ENCODE measurements at places on chromosomes 11 and 22.
A peak's percentile ranks its signal among the peaks of the same experiment; 100 is the strongest.

GRCh38 chr22:23401111-23401909, 178.8 kb downstream of the IGLL1 start:
- peak; percentile 28 for DNase-seq

- DNase-seq, result no peak
These were observed 17.3 kb downstream of the MS4A6A start for GRCh38 chr11:60165538-60165937.

- DNase-seq, result no peak
These were observed 434.1 kb downstream of the BRD1 start for GRCh38 chr22:49393526-49393925.

- no peak for DNase-seq
These were observed 27.5 kb downstream of the ABCC8 start for GRCh38 chr11:17449158-17449557.

DNA sequence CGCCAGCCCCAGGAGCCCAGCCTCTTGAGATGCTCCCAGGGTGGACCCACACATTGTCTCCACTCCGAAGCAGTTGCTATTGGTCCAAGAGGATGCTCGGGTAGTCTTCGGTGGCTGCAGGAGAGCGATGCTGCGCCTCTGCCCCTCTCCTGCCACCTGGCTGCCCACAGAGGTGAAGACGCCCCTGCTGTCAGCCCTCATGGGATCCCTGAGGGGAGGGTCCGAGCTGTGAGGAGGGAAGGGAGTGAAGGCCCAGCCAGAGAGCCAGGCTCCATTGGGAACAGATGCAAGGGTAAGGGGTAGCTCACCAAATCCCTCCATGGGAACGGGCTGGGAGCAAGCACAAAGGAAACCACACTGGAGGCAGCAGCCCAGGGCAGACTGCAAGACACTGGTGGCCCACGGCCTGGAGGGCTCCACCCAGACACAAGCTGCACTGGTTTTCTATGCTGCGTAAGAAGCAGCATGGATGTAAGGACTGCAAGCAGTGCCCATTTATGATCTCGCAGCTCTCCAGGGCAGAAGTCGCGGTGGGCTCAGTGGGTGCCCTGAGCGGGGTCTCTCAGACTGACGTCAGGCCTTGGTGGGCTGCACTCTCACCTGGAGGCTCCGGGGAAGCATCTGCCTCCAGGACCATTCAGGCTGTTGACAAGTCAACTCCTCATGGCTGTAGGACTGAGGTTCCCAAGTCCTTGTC, 15.7 kb downstream of the TSPAN32 start:
- DNase-seq, result no peak

DNA sequence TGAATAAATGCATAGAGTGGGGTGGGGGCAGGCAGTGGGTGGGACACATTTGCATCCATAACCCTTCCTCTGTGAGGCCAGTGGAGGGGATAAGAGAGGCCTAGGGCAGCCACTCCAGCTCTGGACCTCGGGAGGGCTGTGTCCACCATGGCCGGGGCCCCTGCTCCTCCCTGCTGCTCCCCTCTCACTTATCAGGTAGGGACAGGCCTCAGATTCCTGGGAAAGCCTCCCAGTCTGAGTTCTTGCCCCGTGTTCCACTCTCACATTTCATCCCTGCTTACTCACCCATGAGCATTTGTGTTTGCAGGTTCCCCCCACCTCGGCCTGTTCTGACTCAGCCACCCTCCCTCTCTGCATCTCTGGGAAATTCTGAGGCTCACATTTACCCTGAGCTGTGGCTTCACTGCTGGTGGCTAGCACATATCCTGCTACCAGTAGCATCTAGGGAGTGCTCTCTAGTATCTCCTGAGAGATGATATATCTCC, 128.7 kb upstream of the TOP3B start:
- DNase-seq, result peak; percentile 44

DNA sequence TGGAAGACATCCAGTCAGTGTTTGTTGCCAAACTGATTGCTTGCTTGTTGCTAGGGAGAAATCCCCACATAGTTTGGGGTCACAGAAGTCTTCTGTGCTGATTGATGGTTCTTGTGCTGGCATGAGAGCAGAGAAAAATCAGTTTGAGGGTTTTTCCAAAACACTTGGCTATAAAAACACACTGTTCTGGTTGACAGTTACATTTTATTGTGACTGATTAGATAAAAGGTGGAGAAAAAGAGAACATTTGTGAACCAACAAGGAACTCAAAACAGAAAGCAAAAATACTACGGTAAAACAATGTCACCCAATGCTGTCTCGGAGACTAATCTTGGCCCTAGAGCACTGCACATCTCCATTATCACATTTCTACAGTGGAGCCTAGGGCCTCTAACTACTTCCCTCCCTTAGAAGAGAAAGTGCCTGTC, 14.4 kb upstream of the EIF4G2 start:
- no peak for DNase-seq

GRCh38 chr11:2933375-2934020, 4.3 kb upstream of the PHLDA2 start:
- DNase-seq, result peak; percentile 59

GRCh38 chr11:124481365-124482323, 36.1 kb upstream of the OR8B8 start:
- DNase-seq, result no peak

- peak; percentile 87 for DNase-seq
These were observed 95.8 kb downstream of the SWAP70 start for GRCh38 chr11:9759519-9760192.

- peak; percentile 15 for DNase-seq
These were observed at the start of gene ANO5 for GRCh38 chr11:22192642-22193347. TSS of gene ANO5 (plus strand) at chr11:22193085. CDS start at chr11:22193493, 408 bp downstream.

- DNase-seq, result no peak
These were observed 234.9 kb upstream of the ARHGAP20 start for GRCh38 chr11:110947096-110947495.

DNA sequence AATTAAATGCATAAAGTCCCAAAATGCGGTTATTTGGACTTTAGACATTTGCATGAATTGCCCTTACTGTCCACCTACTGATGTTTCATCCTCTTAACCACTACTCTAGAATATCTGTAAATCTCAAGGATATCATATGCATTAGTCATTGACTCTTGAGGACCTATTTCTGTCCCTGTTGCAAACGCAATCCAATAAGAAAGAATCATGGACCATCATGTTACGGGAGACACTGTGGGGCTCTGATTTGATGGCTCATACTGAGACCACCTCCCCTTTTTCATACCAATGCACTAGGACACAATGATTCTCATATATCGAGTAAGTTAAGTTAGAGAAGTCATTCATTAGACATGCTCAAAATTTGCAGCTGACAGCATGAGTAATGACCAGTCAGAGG, 14.4 kb downstream of the POU2AF2 start:
- DNase-seq, result no peak

GRCh38 chr11:96102664-96103078, 178.8 kb upstream of the MTMR2 start:
- peak; percentile 35 for DNase-seq

DNA sequence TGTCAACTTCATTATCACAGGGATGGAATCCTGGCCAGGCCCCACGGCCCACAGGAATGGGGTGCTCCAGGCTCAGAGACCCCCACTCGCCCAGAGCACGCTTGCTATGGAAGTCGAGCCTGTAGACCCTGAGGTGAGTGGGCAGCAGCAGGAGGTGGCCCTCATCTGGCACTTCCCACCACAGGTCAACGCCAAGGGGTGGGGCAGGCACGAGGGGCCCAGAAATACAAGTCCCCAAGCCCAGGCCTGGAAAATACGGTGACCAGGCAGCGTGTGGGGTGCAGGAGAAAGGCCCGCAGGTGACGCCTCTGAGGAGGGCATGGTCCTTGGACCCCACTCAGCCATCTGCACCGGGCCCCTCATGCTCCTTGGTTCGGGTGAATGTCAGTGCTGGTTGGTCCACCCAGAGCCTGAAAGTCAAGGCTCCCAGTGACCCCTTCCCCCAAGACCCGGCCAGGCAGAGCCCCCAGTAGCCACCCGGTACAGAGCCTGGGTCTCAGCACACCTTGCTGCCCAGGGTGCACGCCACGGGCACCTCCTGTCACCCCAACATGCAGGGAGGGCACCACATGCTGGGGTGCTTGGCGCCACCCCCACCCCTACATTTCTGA, 2.4 kb downstream of the MOB2 start:
- no peak for DNase-seq

- no peak for DNase-seq
These were observed 132.7 kb upstream of the DDI1 start for GRCh38 chr11:103903621-103904323.

DNA sequence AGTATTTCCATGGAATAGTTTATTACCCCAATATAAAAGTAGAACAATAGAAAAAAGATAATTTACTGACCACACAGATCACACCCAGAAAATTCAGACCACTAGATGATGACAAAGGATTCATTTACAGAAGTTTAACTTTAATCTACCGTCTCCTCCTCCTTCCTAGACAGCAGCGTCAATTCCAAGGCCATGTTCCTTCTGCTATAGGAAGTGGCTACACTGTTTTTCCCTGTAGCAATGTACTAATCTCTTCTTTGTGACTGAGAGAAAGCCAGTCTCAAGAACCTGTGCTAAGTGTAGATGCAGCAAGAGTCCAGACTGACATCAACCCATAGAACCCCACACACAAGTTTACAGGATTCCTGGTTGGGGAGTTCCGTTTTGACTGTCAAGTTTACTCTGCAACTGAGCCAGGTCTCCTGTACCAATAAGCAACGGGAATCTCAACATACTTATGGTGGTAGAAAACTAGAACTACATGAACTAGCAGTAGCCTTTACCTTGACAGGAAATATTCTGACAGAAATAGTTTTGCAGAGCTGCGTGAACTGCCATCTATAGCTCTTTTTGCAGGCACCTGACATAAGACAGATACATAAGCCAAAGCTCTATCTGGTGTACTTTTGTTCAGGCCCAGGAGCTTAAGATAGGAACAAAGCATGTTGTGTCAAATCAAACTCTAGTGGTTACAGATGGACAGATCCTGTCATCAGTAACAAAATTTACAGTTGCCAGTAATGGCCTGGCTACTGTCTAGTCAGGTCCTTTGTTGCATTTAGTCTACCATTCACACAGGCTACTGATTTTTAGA, 42.9 kb downstream of the MRTFA start:
- DNase-seq, result no peak

GRCh38 chr22:45231293-45231692, 9.4 kb downstream of the KIAA0930 start:
- no peak for DNase-seq

- no peak for DNase-seq
These were observed 583 bp downstream of the APLP2 start for GRCh38 chr11:130070109-130070845.

- DNase-seq, result no peak
These were observed 17.2 kb downstream of the DGCR6L start for GRCh38 chr22:20302438-20303228.

GRCh38 chr11:34044664-34045485, 6.7 kb upstream of the CAPRIN1 start:
- DNase-seq, result peak; percentile 54

DNA sequence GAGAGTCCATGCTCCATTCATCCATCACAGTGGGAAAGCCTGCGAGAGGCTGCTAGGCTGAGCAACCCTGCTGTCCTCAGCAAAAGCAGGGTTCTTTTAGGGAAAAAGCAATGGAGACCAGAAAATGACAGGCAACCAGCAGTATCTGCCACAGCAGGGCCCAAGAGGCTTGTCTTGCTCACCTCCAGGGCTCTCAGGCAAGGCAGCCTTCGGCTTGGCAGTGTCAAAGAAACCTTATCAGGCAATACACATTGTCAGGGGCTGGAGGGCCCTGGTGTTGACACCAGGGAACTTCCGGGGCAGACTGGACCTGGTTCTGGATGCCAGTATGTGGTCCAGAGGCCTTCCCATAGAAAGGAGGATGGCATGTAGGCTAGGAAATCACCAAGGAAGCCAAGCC, 10.2 kb upstream of the TLCD5 start:
- DNase-seq, result no peak

DNA sequence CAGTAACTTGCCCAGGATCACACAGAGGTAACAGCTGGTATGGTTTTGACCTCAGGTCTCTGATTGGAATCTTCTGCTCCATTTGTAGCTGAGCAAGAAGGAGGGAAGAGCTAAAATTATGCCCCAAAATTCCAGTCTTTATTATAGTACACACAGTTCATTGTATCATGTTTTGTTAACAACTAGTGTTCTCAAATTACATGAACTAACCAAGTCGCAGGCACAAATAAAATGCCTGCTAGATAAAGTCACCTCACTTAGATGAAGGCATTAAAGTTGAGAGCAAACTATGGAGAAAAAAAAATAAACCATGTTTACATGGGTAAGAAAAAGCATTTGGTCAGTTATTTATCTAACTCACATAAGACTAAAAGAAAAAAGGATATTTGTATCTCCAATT, 58.8 kb downstream of the PDGFD start:
- DNase-seq, result no peak

DNA sequence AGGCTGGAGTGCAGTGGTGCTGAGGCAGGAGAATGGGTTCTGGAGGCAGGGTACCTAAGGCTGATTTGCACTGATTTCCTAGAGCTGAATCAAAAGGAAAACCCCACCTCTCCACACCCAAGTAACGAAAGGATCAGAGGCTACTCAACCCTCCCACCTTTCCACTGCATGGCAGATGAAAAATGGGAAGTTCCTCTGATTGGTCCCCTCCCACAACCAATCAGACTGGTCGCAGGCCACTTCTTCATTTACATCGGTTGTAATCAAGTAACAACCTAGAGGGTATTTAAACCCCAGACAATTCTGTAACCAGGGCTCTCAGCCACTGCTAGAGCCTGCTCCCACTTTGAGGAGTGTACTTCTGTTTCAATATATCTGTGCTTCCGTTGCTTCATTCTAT, 18.6 kb upstream of the PARVB start:
- DNase-seq, result no peak

DNA sequence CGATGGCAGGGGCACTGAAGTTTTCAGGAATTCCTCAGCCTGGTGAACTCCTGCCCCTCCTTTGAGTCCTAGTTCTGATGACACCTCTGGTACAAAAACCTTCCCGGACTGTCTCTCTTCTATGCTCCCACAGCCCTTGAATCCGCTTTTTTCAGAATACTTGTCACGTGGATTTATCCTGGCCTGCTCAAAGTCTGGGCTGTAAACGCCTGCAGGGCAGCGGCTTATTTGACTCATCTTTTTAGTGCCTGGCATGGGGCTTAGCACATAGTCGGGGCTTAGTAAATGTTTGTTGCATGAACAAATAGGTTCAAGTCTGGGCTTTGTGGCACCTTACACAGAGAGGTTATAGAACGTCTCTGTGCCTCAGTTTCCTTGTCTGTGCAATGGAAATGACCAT, 13.4 kb upstream of the KCNJ11 start:
- no peak for DNase-seq

DNA sequence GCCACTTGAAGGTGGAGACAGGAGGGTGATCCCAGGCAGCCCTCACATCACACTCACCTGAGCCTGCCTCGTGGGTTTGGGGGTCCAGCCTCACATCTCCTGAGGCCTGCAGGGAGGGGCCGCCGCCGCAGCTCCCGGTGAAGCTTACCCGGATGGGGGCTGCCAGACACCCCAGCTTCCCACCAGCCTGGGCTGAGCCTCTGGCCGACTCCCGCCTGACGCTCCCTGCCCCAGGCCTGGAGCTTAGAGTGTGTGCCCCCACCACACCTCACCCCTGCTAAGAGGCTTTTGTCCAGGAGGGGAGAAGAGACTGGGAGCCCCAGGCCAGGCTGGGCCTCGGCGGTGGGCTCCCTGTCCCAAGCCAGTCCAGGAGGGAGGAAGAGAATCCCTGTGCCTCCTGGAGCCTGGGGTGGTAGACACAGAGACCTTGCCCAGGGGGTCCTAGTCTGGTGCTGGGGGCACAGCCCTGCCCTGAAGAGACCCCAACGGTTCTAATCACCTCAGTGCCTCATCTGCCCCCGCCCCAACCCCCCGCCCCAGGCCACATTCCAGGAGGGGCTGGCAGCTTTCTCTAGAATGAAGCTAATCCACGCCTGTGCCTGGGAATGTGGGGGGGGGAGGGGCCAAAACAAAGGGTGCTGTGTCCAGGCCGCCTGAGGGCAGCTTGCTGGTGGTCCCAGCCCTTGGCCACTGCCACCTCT, at the start of gene SLC16A8:
SLC16A8 (minus strand) TSS at position 254 of the 701 bp plus-strand sequence. CDS start 1,311 bp downstream, outside the sequence.
- DNase-seq, result no peak

Data from HTR-8/SVneo (cell line).